ENCODE measurements at places on chromosomes 7 and 10. TPM values are rescaled to one million over a fixed set of nuclear protein-coding genes. Genes with fewer than 3 reads are reported as not detected.

DNA sequence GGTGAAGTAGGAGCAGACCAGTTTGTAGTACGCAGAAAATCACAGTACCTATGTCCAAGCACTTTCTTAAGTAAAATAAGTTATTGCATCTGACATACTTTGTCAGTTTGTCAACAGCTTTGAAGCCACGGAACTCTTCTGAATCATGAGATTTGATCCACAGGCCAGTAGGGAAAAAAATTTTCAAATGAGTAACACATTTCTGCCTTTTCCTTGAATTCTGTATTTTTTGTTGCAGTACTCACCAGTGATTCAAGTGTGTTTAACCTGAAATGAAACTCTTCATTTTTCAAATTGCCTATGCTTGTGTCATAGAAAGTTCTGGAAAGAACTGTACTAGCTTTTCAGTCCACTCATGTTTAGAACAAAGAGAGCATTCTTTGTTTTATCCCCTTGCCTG is 337.7 kb downstream of the GATA3 start:
- no peak for DNase-seq

GRCh38 chr10:81724431-81724830 is 150.6 kb upstream of the NRG3 start:
- no peak for DNase-seq

- no peak for DNase-seq
Observed at GRCh38 chr10:129521161-129522025, 54.4 kb downstream of the MGMT start.

- no peak for DNase-seq
Observed at GRCh38 chr10:125928928-125929585, 32.7 kb downstream of the FANK1 start.

DNA sequence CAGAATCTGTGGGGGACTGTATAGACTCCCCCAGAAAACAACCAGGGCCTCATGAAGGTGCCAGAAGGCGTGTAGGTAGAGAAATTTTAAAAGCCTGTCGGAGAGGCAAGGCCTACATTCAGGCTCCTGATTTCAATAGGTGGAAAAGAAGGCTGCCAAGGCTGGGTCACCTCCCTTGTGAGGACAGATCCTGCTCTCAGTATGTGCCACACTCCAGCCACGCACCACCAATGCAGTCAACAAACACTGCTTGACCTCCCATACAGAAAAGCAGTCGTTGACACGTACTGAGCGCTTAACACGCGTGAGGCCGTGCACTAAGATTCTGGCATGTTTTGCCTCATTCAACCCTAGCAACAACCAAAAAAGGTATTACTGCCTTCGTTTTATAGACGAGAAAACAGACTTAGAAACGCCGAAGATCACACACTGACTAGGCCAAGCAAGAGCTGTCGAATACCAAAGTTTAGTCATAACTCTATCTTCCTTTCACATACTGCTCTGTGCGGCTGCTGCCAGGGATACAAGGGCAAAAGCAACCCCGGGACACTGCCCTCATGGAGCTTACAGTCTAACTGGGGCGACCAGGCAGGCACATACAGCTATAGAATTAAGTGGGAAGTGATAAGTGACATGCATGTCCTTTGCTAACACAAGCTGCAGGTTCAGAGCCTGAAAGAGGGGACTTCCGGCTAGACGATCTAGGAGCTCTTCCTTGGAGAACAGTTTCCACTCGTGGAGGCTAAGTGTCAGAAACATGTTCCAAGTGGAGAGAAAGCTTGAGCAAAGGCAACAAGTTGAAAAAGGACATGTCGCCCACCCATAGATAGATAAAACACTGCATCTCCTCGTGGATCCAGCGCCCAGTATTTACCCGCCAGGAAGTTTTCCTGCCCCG is 797 bp upstream of the NKX2-3 start:
- no peak for DNase-seq

DNA sequence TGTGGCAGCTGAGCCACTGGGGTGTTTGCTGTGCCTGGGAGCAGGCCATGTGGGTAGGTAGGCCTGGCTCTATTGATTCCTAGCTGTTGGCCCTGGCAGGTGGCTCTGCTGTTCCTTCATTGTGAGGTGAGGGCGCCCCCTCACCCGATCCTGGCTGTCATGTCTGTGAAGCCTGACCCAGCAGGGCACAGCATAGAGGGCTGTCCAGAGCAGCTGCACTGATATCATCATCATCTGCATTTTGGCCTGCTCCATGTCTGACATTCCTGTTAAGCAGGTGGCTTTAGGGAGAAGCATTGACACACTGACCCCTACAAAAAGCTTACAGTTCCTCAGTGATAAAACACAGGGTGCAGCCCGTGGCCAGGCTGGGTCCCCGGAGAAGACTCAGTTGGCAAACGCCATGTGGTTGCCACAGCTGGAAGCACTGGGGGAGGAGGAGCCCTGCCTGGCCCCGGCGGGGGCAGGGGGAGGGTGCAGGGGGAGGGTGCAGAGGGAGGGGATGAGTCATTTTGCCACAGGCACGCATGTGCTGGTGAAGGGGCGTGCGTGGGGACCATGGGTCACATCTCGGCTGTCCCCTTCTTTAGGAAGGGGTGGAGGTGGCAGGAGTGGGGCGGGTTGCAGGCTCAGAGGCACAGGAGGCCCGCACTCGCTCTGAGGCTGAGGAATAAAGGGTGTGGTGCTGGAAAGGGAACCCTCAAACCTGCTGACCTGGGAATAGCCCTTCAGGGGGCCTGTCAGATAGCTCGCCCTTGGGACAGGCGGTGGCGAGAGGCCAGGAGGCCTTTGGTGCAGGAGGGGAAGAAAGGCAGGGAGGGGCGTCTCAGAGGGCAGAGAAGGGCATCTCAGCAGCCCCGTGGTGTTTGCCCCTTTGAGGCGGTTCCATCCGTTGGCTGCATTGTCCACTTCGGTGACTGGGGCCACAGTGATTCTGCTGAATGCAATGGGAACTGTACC is 31.6 kb downstream of the IKZF1 start:
- DNase-seq: no peak

GRCh38 chr7:45161138-45161537 is 3.5 kb downstream of the RAMP3 start:
- DNase-seq: no peak

DNA sequence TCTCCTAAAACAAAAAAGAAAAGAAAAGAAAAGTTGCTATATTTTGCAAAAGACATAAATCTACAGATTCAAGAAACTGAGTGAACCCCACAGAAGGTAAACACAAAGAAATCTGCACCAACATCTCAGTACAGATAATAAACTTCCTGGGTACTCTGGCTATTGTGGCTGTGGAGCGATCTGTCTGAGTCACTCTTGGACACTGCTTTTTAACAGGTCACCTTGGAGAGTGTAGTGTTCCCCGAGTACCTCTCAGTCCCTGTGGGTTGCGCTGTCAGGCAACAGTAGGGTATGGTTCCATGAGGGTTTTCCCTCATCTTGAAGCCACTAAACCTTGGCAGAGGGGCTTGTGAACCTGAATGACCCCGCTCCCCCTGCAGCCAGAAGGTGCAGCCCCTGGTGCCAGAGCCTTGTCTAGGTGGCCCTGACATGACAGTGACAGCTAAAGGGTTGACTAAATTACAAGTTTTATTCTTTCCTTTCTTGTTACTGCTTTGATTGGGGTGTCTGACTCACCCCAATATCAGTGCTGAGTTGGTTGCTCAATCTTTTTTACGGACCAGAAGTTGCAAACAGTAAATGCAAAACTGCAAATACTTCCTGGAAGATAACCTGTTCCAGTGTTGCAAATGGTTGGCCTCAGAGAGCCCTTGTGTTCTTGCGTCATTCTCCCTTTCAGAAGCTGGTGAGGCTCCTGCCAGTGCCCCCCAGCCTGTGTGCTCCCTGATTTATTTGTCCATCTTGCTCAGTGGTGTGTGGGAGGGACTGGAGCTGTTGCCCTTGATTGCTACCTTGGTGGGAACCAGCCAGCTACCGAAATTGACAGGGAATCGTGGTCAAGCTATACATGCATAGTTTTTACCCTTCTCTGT is 30.6 kb downstream of the POR start:
- DNase-seq: no peak

GRCh38 chr10:130901311-130902165 is 410.0 kb downstream of the TCERG1L start:
- no peak for DNase-seq

DNA sequence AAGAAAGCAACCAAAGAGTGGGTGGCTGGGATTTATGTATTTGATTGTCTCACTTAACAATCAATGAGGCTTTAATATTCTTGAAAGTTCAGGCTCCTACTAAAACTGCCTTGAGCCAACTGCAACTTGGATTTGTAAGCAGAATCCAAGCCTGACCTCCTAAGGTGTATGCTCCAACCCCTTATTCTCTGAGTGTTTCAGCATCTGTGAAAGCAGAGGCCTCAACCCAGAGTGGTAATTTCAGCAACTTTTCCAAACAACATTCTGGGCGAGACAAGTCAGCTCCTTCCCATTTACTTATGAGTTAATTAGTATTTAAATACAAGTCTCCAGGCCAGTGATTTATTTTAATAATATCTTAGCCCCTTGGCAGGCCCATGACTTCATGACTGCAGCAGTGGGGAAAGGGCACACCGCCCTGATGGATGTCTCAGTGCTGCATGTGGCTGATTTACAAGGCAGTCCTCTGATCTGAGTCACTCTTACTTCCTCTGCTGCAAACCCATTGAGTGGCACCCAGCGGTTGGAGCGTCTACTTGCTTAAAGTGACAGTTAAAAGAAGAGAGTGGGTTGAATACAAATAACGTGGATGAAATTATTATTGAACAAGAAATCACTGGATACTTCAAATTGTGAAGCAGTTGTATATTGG is 209.1 kb downstream of the TRIL start:
- DNase-seq: no peak

DNA sequence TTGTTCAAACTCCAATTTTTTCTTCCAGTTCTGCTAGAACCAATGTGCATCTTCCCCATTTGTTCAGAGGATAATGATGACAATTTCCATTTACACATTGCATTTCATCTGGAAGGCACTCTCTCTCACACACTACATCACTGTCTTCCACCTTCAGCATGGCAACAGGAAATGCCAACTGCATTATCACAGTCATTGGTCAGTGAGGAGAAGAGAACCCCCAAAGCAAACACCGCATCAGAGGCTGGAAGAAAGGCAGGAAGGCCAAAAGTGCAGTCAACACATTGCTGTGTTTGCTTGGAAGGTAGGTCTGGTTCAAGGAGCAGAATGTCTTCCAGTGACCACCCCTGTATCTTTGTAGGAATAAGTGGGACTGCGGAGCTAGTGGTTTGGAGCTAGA is 192.2 kb upstream of the RHOBTB1 start:
- DNase-seq: no peak

DNA sequence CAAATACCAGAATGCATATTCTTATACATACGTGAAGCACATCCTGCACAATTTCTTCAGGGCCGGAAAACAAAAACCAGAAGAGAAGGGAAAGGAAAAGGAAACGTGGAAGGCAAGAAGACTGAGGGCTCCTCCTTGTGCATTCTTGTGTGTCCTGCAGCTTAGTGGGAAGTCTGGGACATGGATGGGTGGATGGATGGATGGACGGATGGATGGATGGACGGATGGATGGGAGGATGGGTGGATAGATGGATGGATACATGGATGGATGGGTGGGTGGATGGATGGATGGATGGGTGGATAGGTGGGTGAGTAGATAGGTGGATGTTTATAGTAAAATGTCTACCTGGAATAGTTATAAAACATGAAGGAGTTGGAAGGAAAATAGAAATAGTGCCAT is 30.8 kb upstream of the SLC35B4 start:
- DNase-seq: no peak

DNA sequence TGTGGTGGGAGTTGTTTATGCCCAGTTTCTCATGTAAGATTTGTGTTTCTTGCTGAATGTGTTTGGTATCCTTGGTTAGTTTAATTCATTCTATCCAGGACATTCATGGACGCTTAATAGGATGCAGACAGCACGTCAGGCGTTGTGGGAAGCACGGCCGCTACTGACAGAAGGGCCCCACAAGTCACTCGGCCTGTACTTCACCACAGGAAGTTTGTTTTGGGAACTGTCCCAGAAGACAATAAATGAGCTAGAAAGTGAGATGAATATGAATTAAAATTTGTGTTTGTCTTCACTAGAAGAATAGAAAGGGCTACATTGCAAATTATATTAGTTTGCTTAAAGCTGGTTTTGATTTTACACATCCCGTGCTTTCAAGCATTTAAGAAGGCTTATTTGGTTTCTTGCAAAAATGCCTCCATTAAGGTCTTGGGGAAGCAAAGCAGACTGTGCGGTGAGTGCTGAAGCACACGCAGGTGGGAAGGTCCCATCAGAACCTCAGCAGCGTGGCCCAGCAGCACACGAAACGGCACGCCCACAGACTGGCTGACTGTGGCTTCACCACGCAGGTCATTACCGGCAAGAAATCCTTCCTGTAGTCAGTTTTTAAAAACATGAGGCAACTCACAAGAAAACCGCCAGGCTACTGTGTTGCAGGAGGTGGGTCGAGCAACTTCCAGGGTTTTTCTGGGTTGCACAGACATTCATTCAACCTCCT is 74.1 kb downstream of the VIPR2 start:
- no peak for DNase-seq

DNA sequence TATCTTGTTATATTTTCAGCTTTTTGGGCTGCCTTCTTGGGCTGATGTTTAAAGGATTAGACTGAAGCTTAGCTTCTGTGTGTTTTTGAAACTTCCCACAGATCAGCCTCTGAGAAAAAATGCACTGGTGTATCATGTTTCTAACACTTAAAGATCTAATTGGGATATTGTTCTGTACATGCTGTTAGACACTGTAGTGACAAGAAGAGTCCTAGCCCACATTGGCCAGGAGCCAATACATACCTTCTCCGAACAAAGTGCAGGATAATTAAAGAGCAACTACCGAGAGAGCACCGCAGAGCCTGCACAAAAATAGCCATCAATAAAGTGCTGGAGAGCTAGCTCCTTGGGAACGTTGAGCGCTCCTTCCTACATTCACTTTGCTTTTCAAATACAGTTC is 289.4 kb upstream of the SP8 start:
- no peak for DNase-seq

GRCh38 chr10:107425931-107426553 is 261.5 kb upstream of the SORCS1 start:
- DNase-seq: no peak

GRCh38 chr7:152340161-152340560 is 95.6 kb downstream of the KMT2C start:
- DNase-seq: no peak

DNA sequence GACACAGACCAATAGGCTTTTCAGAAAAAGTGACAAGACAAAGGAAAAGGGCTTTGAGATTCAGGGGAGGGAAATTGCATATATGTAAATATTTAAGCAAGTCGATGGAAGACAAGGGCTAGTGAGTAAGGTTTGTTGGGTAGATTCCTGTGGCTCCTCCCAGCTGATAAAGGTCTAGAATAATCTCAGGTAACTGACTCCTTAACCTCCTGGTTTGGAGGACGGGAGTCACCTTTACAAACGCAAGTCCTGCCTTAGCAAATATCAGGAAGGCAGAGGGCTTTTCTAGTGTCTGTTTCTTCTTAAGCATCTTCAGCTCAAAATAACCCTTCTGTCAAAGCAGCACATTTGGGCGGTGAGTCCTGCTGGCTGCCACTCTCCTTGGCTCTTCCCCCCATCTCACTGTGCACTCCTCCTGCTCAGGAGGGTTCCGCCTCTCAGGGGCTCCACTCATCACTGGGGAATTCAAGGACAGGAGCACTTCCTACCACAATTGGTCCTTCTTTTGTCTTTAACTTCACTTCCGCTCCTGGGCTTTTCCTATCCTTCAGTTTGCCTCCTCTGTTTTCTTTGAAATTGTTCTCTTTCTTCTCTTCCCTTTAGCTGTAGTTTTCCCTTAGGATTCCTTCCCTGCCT is 496.3 kb upstream of the KLF6 start:
- no peak for DNase-seq

GRCh38 chr10:122983898-122984297 is 3.7 kb downstream of the PSTK start:
- DNase-seq: no peak

AGBL3 gene
- total RNA-seq: 9.3 TPM

ADGRA1 gene
- 0.07 TPM for total RNA-seq

TAS2R3 gene
- total RNA-seq: 8.3 TPM

ALOX5 gene
- 10.3 TPM for total RNA-seq

Measured in uterus (tissue), 4 donors.